Esophagus muscularis mucosa (tissue), 4 donors: ENCODE measurements at places on chromosomes 13 and 19. TPM values are rescaled to one million over a fixed set of nuclear protein-coding genes. Genes with fewer than 3 reads are reported as not detected.

DNA sequence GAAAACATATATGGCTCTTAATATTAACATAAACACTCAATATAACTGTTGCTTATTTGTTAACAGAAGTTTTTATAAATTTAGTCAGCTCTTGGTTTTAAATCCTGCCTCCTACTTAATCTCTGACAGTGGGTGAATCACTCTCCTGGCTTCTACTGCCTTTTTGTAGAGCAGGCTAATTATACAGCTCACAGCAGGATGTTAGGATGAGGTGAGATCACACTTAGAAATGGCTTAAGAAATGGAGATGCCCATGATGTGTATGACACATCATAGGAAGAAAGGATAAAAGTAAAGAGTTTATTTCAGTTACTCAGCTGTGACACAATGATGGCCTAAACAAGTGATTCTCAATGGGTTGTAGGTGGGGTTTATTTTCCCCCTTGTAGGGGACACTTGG, 345.6 kb downstream of the SPRY2 start:
- DNase-seq = no peak

GRCh38 chr13:30421093-30422053, 920 bp upstream of the UBE2L5 start:
- DNase-seq = peak; percentile 95

The NFILZ gene
- total RNA-seq = not detected

DNA sequence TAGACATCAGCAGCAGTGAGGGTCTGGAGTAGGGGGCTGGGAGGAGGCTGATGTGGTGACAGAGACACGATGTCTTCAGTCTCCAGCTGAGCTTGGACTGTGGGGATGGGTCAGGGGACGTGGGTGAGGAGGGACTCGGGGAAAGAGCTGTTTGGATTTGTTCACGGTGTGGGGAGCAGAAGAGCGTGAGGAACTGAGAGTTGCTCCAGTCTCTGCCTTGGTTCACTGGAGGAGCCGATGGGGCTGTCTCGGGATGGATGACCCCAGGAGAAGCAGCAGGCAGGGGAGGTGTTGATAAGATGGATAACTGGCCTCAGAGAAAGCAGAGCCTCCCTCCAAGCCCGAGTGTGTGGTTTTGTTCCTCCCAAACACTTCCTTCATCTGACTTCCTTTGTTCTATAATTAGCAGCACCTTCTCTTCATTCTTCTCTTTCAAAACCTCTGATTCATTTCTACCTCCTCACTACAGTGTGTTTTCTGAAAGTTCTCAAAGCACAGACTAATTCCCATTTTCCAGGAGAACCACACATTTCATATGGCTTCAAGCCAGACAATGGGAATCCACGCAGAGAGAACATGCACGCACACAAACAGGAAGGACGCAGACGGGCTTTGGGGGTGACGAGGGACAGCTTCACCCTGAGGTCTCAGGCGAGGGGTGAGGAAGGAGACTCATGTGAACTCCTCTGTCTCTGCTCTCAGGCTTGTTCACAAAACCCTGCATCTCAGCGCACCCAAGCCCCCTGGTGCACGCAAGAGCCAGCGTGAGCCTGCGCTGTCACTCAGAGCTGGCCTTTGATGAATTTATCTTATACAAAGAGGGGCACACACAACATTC, 18.6 kb downstream of the LAIR2 start:
- DNase-seq = no peak

The SYDE1 gene
- 98.8 TPM for total RNA-seq

- DNase-seq = no peak
Measured at GRCh38 chr13:69243366-69243765, 864.3 kb upstream of the ATXN8OS start.

The THAP8 gene
- total RNA-seq = 21.3 TPM

DNA sequence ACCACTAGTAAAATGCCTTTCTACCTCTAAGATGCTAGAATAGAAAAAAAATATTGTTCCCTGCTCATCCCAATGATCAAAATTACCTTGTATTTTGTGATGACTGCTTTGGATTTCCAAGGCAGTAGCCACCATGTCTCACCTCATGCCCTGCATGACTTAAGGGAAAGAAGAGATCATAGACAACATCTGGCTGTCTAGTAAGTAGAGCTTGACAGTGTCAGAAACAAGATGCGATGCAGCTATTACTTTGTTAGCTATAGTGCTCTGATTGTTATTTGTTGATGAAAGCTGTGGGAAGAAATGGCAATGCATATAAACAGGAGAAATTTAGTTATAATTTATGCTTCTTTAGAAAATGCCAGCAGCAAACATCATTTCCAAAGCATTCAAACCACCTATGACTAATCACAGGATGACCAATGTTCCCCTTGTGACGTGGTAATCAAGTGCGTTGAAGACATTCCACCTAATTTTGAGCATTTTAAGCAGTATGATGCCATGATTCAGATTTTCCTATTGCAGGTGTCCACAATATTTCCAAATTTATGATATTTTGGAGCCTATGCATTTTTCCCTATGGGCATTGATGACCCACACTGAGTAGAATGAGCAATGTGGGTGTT, 308.3 kb downstream of the KCNRG start:
- no peak for DNase-seq

GRCh38 chr19:38247126-38247525, 9.0 kb downstream of the PPP1R14A start:
- no peak for DNase-seq

The CASP14 gene
- not detected for total RNA-seq

DNA sequence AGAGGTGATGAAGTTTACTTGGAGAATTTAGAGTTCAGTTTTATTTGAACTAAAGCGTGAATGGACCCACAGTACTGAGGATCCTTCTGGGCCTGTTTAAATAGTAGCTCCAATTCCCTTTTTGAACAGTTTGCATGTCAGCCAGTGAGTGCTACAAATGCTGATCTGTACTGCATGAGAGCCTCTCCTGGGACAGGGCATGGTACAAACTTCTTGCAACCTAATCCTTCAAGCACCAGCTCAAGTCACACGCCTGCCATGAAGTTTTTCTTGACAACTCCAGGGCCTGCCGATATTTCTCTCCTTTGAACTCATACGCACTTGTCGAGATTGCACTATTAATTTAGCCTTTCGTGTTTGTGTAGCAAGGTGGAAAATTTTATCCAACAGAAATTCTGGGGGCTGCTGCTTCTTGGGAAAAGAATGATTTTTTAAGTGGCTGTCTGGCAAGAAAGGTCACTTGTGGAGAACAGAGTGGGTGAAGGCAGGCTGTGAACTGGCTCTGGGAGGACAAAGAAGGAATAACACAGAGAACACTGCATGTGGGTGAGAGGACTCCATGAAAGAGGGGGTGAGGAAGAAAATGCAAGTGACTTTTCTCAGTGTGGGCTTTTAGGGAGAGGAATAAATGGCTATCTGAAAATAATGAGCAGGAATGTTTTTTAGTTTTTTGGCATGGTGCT, 192.5 kb downstream of the NDFIP2 start:
- DNase-seq = no peak

DNA sequence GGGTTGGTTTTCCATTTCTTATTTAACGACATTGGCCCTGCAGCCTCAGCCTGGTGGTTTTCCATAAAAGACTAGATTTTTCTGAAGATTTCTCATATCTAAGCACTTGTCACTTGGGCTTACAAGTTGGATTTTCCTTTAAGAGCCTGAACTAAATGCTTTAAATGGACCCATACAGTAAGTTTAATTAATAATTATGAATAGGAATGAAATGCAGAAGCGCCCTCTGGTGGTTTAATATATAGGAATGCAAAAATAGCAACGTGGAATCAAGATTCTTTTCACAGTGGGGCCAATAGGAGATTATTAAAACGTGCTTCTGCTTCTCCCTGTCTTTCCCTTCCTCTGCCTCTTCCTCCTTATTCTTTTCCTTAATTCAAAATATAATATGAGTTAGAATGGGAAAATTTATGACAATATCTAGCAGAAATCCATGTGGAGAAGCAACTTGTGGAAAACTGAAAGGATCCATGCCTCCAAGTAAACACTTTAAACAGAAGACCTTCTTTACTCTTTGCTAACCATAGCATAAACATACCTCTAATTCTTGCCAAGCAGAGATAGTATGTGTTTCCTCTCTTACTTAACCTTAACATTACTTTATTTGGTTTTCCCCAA, 324.0 kb downstream of the GPC5 start:
- DNase-seq = no peak

GRCh38 chr13:111045170-111045569, 69.9 kb upstream of the ARHGEF7 start:
- DNase-seq = no peak

- DNase-seq = no peak
Measured at GRCh38 chr13:73417012-73417615, 358.3 kb downstream of the KLF5 start.

The KCNJ14 gene
- total RNA-seq = 0.42 TPM

The CKAP2 gene
- 2.1 TPM for total RNA-seq

DNA sequence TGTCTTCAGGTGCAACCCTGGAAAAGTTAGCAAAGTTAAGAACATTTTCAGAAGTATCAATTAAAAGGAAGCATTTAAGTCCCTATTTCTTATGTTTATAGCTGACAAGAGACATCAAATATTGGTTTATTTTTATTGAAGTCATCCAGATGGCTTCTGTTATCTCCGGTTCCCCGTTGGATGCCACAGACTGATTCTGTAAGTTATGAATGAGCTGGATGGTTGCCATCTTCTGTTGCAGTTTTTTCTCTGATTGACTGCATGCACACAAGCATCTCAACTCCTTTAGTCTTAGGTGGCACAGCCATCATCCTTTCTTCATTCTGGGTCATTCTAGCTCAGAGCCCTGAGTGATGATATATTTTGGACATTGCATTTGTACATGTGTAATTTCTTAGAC, 10.6 kb upstream of the OXGR1 start:
- no peak for DNase-seq

- DNase-seq = no peak
Measured at GRCh38 chr13:36297366-36298338, at the start of gene CCDC169. CCDC169 (minus strand) TSS chr13:36297814; CDS start chr13:36297719, 95 bp downstream.

- no peak for DNase-seq
Measured at GRCh38 chr19:3708207-3708931, at the start of gene TJP3. TJP3 (plus strand) TSS chr19:3708384; CDS start chr19:3728433, 20,049 bp downstream.

- DNase-seq = no peak
Measured at GRCh38 chr13:32107474-32107873, 75.9 kb downstream of the FRY start.

DNA sequence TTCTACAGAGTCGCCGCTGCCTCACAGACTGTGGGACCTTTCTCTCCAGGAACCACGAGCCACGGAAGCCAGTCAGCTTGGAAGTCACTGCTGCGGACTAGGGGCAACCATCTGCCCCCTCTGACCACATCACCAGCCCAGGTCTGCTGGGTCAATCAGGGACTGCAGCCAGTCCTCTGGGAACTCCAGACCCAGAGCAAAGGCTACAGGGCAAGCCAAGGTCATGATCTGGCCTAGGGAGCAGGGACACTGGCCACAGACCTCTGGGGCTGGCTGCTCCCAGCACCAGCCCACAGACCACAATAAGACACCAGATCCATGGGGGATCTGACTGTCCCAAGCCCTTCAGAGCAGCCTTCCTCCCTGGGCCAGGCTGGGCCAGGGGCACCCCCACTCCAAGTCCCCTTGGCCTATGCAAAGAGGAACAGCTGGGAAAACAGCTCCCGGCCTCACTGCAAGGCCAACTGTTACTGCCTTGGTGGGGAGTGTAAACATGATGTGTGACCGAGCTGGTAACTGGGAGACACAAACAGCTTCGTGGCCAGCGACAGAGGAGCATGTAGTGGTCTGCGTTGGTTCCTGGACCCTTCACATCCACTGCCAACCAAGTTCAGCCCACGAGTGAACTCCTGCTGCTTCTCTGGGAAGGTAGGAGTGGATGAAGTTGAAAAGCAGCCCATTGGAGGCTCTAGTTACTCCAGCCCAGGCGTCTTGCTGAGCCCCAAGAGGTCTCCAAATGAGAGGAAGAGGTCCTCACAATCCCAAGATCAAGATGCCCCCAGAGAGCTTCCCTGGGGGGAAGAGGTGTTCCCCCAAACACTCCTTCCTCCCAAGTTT, 1.5 kb downstream of the AKT2 start:
- no peak for DNase-seq

DNA sequence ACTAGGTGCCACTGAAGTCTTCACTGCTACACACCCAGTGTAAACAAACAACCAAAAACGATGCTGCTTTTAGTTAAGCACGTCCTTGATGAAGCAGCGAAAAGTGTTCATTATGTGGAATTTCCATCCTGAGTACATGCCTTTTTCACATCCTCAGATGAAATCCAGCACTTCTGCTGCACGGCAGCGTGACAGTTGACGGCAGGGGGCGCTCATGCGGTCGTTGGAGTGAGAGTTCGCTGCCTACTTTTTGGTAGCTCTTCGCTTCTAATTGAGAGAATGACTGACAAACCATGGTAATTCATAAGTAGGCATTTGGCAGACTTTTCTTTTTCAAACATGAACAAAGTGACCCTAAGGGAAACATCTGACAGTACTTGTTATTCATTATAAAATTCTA, 1124.9 kb downstream of the EFNB2 start:
- no peak for DNase-seq

The APOC1 gene
- total RNA-seq = not detected

GRCh38 chr19:42989851-42990250, 36.4 kb downstream of the PSG11 start:
- no peak for DNase-seq

GRCh38 chr13:29892151-29892550, 41.7 kb upstream of the UBL3 start:
- DNase-seq = no peak

DNA sequence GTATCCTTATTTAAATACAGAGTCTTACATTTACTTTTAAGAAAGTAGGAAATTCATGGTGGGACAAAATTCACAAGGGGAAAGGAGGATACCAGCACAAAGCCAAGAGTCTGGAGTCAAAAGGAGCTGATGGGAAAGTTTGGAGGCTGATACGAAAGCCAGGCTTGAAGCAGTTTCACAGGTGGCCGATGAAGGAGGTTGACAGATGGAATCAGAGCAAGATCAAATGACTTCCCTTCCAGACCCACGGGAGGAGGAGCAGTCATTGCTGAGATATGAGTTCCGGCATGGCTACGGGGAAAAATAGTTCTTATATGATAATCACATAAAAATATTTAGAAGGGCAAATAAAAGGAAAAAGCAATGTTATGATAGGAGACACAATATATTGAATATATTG, 65.0 kb downstream of the DGKH start:
- DNase-seq = no peak

GRCh38 chr13:113931841-113932459, 41.9 kb downstream of the C13orf46 start:
- no peak for DNase-seq

The C19orf18 gene
- 0.84 TPM for total RNA-seq

GRCh38 chr13:64088491-64088890, 2672.8 kb upstream of the PCDH20 start:
- no peak for DNase-seq

DNA sequence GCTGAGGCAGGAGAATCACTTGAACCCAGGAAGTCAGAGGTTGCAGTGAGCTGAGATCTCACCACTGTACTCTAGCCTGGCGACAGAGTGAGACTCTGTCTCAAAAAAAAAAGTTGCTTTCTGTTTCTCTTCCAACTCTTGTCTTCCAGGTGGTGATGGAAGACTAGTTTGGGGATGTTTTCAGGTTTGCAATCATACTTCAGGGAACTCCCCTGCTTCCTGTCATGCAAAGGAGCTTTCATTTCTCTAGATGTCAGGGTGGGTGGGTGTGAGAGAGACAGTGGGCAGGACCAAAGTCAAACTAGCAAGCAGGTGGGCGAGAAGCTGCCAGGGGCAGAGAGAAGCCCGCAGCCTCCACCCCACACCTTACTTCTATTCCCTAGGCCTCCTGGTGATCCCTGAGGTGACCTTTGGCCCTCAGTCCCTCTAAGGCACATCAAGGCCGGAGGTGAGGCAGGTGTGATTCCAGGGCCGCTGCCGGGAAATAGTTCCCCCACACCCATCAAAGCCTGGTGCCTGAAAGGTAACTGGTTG, 25.7 kb downstream of the CCNE1 start:
- DNase-seq = no peak

The DCT gene
- total RNA-seq = 1.5 TPM

- DNase-seq = no peak
Measured at GRCh38 chr19:46429999-46430398, 1.3 kb upstream of the PNMA8C start.

The GGN gene
- 0.91 TPM for total RNA-seq

The PLEKHA4 gene
- 11.4 TPM for total RNA-seq
